T-helper 17 cell (primary cell): ENCODE measurements at places on chromosomes 2 and 18. TPM values are rescaled to one million over a fixed set of nuclear protein-coding genes. Genes with fewer than 3 reads are reported as not detected.

GRCh38 chr2:45729753-45730512 is 78.5 kb downstream of the PRKCE start:
- DNase-seq = no peak
- H3K36me3 ChIP-seq = no peaks in the 10 kb centered on the region
- no peak overlapping the region for H3K4me3 ChIP-seq
- H3K4me1 ChIP-seq = peaks cover 14% of the 10 kb centered on the region
- H3K27ac ChIP-seq = no peak overlapping the region

DNA sequence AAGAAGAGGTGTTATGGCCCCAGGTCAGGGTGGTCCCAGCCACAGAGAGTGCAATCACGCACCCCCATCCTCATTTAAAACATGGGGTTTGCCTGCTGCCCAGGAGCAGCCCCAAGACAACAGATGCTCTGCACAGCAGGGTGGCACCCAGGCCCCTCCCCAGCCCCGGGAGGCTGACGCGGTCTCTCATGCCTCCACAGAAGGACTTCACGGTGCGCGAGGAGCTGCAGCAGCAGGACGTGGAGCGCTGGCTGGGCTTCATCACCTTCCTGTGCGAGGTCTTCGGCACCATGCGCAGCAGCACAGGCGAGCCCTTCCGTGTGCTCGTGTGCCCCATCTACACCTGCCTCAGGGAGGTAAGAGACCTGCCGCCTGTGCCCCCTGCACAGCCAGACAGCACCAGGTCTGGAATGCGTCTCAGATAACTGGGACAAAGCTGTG is 133.7 kb downstream of the SMAD7 start:
- DNase-seq = no peak
- no peak overlapping the region for H3K4me3 ChIP-seq
- H3K27ac ChIP-seq = peak overlapping the region; percentile 100

GRCh38 chr2:43174368-43174916 is 52.0 kb downstream of the ZFP36L2 start:
- no peaks in the 10 kb centered on the region for H3K36me3 ChIP-seq
- peak overlapping the region; percentile 81 for H3K4me3 ChIP-seq
- no peaks in the 10 kb centered on the region for H3K27me3 ChIP-seq
- H3K27ac ChIP-seq = peak overlapping the region; percentile 100
- DNase-seq = peak; percentile 54
- peaks cover 59% of the 10 kb centered on the region for H3K4me1 ChIP-seq

DNA sequence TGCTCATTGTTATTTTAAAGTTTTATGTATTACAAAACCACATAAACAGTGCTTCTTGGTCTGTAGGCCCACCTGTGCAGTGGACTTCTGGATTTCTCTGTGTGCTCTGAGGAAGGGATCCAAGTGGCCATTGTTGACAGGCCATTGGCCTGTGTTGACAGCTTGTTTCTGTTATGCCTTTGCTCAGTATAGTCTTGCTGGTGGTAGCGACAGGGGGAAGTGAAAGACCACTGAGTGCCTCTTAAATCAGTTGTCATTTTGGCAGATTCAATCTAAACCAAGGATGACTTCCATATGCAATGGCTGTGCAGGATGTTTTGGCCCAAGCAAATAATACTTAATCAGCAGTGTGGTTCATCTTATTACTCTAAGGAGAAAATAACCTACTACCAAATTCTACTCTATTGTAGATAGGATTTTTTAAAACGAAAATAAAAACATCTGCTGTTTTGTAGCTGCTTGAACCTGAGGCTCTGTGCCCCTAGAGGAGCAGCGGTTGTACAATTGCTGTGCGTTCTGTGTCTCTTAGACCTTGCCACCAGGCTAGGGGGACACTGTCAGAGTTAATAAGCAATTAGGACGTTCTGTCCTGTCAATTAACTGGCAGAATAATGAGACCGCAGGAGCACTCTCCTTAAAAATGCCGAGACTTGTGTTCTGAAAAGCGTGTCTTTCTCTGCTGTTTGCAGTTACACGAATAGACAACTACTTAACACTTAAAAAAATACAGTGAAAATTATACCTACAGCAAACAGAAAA is 108.2 kb downstream of the RHBDD1 start:
- H3K27me3 ChIP-seq = no peaks in the 10 kb centered on the region
- H3K36me3 ChIP-seq = peaks cover 3% of the 10 kb centered on the region
- H3K27ac ChIP-seq = no peak overlapping the region
- no peak overlapping the region for H3K4me3 ChIP-seq
- no peak for DNase-seq
- no peaks in the 10 kb centered on the region for H3K4me1 ChIP-seq

GRCh38 chr2:127829845-127830246 is 18.9 kb upstream of the WDR33 start:
- H3K4me3 ChIP-seq = peak overlapping the region; percentile 61
- no peak for DNase-seq
- no peaks in the 10 kb centered on the region for H3K27me3 ChIP-seq
- H3K27ac ChIP-seq = peak overlapping the region; percentile 80

PRKAG3 gene
- not detected for total RNA-seq
